ENCODE measurements at places on chromosomes 5 and 9. TPM values are rescaled to one million over a fixed set of nuclear protein-coding genes. Genes with fewer than 3 reads are reported as not detected.

LRRC19 gene
- not detected for total RNA-seq

MFAP3 gene
- total RNA-seq = 24.1 TPM

ENTPD8 gene
- 8.5 TPM for total RNA-seq

IGFBPL1 gene
- total RNA-seq = 1.3 TPM

GRCh38 chr5:165630261-165630778, 2124.9 kb downstream of the MAT2B start:
- no peaks in the 10 kb centered on the region for H3K4me1 ChIP-seq
- H3K27me3 ChIP-seq = no peaks in the 10 kb centered on the region
- H3K27ac ChIP-seq = no peak overlapping the region
- no peaks in the 10 kb centered on the region for H3K36me3 ChIP-seq
- H3K4me3 ChIP-seq = no peak overlapping the region
- DNase-seq = peak; percentile 63

- H3K36me3 ChIP-seq = no peaks in the 10 kb centered on the region
- no peak overlapping the region for H3K27ac ChIP-seq
- DNase-seq = no peak
- H3K4me3 ChIP-seq = no peak overlapping the region
- H3K27me3 ChIP-seq = no peaks in the 10 kb centered on the region
These were observed 189.0 kb upstream of the PUM3 start for GRCh38 chr9:3032898-3033297.

DNA sequence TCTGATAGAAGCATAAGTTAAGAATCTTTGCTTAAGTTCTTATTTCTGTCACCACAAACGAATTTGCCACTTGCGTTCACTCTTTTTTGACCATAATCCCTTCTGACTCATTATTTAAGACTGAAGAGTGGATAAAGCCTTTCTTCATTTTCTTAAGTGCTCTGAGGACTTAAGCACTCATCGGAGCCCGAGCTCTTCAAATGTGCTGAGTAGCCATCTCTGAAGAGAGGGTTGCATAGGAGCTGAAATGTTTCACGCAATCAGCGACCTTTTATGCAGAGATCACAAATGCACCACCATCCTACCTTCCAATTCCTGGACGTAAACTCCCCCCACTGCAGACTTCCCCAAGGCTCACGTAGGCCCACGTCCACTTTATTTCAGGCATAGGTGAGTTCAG, 699.2 kb downstream of the IRX1 start:
- H3K27me3 ChIP-seq = no peaks in the 10 kb centered on the region
- H3K36me3 ChIP-seq = no peaks in the 10 kb centered on the region
- H3K4me3 ChIP-seq = no peak overlapping the region
- no peak for DNase-seq

- H3K36me3 ChIP-seq = no peaks in the 10 kb centered on the region
- H3K4me1 ChIP-seq = no peaks in the 10 kb centered on the region
- no peak overlapping the region for H3K4me3 ChIP-seq
These were observed 24.0 kb upstream of the SRFBP1 start for GRCh38 chr5:121937762-121938161.

GRCh38 chr5:113053511-113053995, 77.0 kb downstream of the DCP2 start:
- no peaks in the 10 kb centered on the region for H3K36me3 ChIP-seq
- H3K27me3 ChIP-seq = no peaks in the 10 kb centered on the region
- H3K27ac ChIP-seq = no peak overlapping the region
- H3K4me3 ChIP-seq = no peak overlapping the region
- no peaks in the 10 kb centered on the region for H3K4me1 ChIP-seq
- no peak for DNase-seq

GRCh38 chr9:99027443-99027842, 77.5 kb upstream of the TGFBR1 start:
- no peaks in the 10 kb centered on the region for H3K36me3 ChIP-seq
- no peak for DNase-seq
- no peaks in the 10 kb centered on the region for H3K4me1 ChIP-seq

DNA sequence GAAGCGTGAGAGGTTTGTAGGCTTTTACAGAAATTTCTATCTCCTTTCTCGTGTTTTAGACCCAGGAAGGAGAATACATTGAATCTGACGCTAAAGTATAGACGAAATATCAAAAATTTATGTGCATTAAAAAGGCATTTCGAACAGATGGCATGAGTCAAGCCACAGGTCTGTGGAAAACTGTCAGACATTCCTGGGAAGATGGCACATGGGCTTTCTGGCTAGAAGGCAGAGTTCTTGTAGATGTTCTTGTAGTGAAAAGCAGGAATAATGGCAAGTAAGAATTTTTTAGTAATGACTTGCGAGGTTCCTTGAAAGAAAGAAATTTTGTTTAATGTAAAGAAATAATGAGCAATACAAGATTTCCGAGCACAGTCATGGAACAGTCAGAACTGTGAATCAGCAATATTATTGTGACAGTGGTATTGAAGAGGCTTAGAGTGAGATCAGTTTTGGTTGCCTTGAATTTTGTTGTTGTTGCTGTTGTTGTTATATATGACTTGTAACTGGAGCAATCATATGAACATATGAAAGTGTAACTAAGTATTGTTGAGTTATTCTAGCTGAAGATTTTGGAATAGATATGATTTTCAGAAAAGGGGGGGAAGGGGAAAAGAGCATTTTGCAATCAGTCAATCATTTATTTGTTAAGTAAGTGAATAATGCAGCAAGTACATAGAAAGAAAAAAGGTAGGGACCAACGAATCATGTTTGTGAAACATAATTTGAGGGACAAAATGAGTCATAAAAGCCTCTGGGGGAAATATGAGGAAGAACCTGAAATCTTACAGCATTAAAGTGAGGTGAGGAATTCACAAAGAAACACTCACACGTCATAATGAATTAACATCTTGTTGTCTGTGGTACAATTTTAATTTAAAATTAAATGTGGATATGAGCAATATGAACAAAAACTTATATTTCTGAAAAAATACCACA, 339.0 kb upstream of the CTNND2 start:
- H3K36me3 ChIP-seq = no peaks in the 10 kb centered on the region
- no peak overlapping the region for H3K4me3 ChIP-seq
- DNase-seq = no peak
- no peaks in the 10 kb centered on the region for H3K4me1 ChIP-seq

DNA sequence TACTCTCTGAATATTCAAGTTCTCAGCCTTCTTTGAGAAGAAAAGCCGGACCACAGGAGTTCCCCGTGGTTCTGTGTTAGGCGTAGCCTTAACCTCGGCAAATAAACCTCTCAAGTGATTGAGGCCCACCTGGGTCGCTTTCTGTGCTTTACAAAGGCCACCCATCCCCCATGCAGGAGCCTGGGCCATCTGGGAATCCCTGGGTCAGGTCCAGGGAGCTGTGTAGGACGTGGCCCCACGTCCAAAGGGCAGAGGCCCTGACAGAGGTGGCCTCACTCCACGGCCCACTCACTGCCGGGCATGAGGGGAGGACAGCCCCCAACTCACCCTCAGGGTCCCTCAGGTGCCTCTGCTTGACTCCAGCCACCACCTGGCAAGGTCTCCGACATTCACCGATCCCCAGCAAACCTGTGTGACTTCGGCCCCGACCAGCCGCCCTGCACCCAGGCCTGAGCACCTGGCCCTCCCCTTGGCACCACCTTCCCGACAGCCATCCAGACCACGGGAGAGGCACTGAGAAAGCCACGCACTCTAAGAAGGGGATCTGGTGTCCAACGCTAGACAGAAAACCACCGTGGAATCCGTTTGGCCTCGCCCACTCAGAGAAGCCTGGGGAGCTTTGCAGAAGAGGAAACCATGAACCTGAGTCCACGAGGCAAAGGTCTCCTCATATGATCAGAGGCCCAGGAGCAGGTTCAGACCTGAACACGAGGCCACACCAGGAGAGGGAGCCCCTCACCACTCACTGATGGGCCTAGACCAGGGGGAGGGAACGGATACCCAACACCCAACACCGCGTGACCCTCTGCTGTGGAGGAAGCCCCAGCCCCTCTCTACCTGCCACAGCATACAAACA, 4.5 kb downstream of the SLC12A7 start:
- H3K27ac ChIP-seq = peak overlapping the region; percentile 8
- H3K27me3 ChIP-seq = no peaks in the 10 kb centered on the region
- H3K4me1 ChIP-seq = peaks cover 50% of the 10 kb centered on the region
- H3K36me3 ChIP-seq = no peaks in the 10 kb centered on the region
- H3K4me3 ChIP-seq = no peak overlapping the region
- DNase-seq = peak; percentile 75

DNA sequence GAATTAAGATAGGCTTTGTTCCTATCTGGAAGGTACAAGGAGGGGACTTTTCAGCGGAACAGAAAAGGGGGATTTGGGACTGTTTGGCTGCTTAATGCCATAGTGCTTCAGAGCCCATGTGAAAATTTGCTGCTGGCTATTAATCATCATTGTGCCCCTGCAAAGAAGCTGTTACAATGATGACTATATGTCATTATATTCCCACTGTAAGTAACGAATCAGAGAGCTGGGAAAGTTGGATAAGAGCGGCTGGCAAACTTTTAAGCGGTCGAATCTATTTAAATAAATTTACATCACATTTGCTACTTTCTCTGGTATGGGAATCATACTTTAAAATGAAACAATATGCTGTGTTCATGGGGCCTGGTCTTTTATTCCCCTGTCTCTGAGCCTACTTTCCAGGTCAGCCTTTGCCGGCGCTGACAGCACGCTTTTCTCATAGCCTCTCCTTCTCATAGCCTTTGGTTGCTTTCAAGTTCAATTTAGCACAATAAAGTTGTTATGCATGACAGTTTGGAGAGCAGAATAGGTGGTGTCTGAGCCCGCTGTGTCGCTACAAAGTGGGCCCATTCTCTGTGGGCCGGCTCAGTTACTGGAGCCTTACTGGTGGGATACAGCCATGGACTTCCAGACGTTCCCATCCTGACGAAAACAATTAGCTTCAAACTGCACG, 271.2 kb upstream of the TMEM161B start:
- no peaks in the 10 kb centered on the region for H3K4me1 ChIP-seq
- H3K4me3 ChIP-seq = no peak overlapping the region
- no peaks in the 10 kb centered on the region for H3K27me3 ChIP-seq
- no peaks in the 10 kb centered on the region for H3K36me3 ChIP-seq

Data from Caco-2 (cell line).